ENCODE measurements at places on chromosomes 2 and 18. TPM values are rescaled to one million over a fixed set of nuclear protein-coding genes. Genes with fewer than 3 reads are reported as not detected.

Gene KCMF1
- 40.6 TPM for total RNA-seq

Gene DNAJC5G
- total RNA-seq, result 0.68 TPM

Gene FAP
- total RNA-seq, result 37.6 TPM

Gene TMEM200C
- total RNA-seq, result not detected

Gene GPR39
- total RNA-seq, result 2.7 TPM

Gene LCT
- total RNA-seq, result 0.28 TPM

Gene GNLY
- total RNA-seq, result 8.5 TPM

Gene ALK
- total RNA-seq, result 2.0 TPM

Gene UGT1A5
- not detected for total RNA-seq

Gene CHRND
- not detected for total RNA-seq

Gene APOB
- 6.1 TPM for total RNA-seq

Gene CGREF1
- 19.8 TPM for total RNA-seq

Gene CTNNA2
- total RNA-seq, result not detected

Gene MYOM1
- total RNA-seq, result 27.2 TPM

Gene KIF5C
- total RNA-seq, result 7.3 TPM

DNA sequence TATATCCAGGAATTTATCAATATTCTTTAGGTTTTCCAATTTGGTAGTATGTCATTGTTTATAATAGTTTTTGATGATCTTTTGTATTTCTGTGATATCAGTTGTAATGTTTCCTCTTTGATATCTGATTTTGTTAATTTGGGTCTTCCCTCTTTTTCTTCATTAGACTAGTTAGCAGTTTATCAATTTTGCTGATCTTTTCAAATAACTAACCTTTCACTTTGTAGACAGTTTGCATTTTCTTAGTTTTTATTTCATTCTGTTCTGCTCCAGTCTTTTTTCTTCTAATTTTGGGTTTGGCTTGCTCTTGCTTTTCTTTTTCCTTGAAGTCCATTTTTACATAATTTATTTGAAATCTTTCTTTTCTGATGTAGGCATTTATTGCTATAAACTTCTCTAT, 824.4 kb downstream of the LRP1B start:
- no peak for DNase-seq

DNA sequence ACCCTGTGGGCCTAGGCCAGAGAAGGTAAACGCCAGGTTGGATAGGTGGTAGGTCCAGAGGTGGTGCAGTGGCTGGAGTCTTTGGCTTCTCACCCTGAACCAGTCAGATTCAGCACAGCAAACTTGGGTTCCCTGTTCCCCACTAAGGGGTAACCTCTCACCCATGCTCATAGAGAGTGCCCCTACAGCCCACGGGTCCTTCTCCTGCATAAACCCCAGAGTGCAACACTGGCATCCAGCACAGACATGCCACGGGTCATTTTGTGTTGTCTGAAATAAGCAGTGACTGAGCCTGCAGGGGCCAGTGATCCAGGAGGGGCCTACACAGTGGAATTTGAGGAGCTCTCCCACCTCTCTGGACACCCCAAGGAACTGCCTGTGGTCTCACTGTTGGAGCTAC, 40.5 kb upstream of the ATP6V1B1 start:
- DNase-seq, result no peak

GRCh38 chr2:118968961-118969733, 27.2 kb downstream of the MARCO start:
- no peak for DNase-seq

DNA sequence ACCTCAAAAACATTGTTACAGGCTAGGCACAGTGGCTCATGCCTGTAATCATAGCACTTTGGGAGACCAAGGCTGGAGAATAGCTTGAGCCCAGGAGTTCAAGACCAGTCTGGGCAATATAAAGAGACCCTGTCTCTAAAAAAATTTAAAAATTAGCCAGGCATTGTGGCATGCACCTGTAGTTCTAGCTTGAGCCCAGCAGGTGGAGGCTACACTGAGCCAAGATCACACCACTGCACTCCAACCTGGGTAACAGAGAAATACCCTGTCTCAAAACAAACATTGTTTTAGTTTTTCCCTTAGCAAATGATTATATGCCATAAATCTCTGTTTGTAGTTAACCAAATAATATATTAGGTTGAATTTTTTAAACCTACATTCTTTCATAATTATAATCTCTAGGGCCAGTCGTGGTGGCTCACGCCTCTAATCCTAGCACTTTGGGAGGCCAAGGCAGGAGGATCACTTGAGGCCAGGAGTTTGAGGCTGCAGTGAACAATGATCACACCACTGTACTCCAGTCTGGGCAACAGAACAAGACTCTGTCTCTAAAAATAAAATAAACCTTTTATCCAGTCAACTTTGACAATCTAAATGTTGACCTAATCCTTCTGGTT, 13.3 kb upstream of the CYP20A1 start:
- DNase-seq, result no peak

DNA sequence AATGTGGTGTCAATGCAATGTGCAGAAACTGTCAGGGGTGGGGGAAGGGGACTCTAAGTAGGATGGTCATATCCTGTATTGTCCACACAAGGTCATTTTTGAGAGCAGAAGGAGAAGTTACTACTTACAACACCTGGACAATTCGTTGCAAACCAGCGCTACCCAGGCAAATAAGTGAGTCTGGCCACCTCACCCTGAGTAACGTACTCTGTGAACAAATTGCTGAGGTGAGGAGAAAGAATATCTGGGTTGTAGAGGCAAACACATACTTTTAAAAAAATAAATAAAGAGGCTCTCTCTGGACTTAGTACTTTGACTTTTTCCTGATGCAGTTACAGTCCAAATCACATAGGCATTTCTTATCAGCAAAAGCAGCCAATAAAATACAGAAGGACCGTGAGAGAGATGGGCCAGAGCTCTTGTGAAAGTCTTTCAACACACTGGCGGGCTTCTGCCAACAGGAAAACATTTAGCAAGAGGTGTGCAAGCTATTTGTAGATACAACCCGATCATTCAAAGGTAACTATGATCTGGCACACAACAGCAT, 268.2 kb upstream of the ID2 start:
- no peak for DNase-seq

- no peak for DNase-seq
These were observed 44.6 kb downstream of the SMAD4 start for GRCh38 chr18:51074605-51075004.

- no peak for DNase-seq
These were observed 109.6 kb upstream of the ST6GAL2 start for GRCh38 chr2:106995556-106995955.

DNA sequence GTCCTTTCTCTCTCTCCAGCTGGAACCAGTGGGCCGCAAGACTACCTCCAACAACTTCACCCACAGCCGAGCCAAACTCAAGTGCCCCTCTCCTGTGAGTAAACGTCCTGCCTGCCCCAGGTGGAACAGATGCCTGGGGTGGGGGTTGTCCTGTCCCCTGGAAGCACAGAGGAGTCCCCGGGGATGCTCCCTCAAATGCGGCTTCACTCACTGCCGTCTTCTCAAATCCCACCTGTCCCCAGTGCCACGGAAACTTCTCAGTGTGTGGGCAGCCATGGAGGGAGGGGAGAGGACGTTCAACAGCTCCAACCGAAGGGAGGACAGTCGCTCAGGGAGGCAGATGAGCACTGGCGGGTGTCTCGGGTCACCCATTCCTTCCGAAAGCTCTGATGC, 110.7 kb upstream of the PPP1CB start:
- no peak for DNase-seq

DNA sequence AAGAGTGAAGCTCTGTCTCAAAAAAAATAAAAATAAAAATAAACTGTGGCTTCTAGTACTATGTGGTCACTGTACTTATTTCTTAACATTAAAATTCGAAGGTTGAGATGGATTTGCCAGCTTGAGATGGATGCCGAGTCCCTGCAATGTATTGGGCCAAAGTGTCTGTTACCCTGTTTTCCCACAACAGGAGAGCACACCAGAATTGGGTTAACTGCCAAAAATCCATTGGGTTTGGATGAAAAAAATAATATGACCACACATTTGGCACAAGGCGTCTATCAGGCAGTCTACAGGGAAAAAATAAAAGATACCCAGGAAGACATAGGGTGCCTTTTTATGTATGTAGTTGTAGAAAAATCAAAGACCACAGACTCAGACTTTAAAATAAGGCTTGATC, 19.2 kb upstream of the MAPRE3 start:
- DNase-seq, result no peak

- DNase-seq, result no peak
These were observed 13.1 kb upstream of the ROCK2 start for GRCh38 chr2:11357428-11357972.

GRCh38 chr18:41922176-41922575, 32.9 kb upstream of the PIK3C3 start:
- DNase-seq, result no peak

GRCh38 chr2:109000738-109001137, 11.7 kb upstream of the EDAR start:
- no peak for DNase-seq

DNA sequence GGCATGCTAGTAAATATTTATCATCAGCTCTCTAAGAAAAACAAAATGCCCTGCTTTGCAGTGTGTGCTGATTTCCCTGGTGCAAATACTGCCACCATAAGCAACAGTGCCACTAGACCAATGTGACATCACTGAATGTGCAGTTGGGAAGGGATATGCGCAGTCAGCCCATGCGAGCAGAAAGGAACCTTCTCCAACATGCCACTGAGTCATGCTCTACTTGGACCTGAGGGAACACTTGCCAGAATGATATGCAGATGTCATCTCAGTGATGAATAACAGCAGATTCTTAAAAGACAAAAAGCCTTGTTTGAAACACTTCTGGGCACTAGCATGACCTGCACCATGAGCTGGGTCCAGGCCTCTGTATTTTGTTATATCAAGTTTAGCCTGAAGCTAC, 55.3 kb upstream of the REL start:
- DNase-seq, result no peak

DNA sequence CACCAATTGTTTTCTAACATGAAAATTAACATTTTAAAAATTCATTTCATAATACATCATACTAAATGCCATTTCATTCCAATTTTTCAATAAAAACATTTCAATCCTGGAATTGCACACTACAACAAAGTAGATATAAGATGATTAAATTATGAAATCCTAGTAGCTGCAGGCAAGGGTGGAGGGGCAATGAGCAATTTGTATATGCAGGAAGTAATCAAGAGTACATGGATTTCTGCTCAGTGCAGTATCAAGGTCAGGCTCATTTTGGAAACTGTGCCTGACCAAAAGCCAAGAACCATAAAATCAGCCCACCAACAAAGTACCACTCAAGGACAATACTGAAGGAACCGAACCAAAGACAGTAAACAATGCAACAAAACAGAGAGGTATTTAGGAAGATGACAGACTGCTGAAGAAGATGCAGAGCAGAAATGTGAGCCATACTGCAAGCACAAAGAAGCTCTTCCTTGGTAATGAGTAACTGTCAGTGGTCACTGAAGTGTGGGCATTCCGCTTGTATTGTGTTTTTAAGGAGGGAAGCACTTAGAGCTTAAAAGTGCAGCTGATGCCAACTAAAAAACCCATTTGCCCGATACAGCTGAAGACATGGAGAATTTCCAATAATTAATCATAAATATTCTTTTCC, 34.5 kb upstream of the DSEL start:
- DNase-seq, result no peak

- no peak for DNase-seq
These were observed 149.5 kb downstream of the CCBE1 start for GRCh38 chr18:59547581-59548182.

GRCh38 chr2:240972201-240972600, 26.2 kb upstream of the SNED1 start:
- no peak for DNase-seq

- DNase-seq, result no peak
These were observed 85.5 kb downstream of the MTA3 start for GRCh38 chr2:42653908-42654445.

- DNase-seq, result no peak
These were observed 114.1 kb downstream of the PKP4 start for GRCh38 chr2:158570869-158571268.

DNA sequence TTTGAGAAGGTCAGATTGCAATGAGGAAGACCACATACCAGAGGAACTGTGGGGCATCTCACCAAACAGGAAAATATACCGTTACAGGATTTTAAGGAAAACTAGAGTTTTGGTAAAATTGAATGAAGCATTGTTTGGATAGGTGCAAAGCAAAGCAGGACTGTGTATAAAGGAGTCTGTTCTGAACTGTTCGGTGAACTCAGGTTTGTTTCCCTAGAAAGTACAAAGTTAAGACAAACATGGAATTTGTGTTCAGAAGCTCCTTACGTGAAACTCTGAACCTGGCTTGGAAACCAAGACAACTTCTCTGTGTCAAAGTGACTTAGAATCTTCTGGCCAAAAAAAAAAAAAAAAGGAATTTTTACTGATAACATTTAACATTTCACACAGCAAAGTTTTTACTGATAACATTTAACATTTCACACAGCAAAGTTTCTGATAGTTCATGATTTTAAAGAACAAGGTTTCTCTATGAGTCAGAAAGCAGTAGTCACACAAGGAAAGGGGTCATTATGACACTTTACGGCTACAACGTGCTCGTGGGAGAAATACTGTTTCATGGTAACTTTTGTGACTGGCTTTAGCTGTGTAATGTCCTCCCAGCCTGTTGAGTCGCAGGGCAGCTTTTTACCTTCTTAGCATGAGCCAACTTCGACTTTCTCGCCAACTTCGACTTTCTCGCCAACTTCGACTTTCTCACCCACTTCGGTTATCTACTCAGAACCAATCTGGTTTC, 21.2 kb upstream of the TET3 start:
- no peak for DNase-seq

GRCh38 chr2:202790676-202791075, 80.9 kb downstream of the ICA1L start:
- DNase-seq, result no peak

- no peak for DNase-seq
These were observed 343.8 kb downstream of the SETBP1 start for GRCh38 chr18:45024357-45025088.

GRCh38 chr2:69741229-69741574, 732 bp upstream of the ANXA4 start:
- peak; percentile 19 for DNase-seq

DNA sequence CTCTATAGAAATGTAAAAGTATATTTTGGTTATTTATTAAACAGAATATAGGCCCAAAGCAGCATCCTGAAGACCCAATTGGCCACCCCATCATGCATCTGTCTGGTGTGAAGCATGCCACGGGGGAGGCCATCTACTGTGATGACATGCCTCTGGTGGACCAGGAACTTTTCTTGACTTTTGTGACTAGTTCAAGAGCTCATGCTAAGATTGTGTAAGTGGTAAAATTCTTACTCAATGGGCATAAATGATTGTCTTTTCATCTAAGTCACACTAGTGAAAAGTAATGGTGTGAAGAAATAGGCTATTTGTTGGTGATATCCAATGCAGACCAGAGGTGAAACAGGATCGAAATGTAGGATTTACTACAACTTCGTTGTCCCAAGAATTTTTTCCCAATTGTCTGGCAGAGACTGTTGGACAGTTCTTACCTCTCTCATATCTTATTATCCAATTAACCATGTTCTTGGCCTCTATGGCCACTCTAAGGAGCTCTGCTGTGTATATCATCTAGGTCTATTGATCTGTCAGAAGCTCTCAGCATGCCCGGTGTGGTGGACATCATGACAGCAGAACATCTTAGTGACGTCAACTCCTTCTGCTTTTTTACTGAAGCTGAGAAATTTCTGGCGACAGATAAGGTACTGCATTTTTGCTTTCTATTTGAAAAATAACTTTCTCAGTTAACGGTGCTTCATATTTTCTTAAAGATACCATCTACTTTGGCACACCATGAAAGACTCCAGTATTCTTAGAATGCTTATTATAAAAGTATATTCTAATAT, 35.0 kb downstream of the AOX1 start:
- DNase-seq, result no peak

- no peak for DNase-seq
These were observed 395.3 kb downstream of the NUP35 start for GRCh38 chr2:183519371-183520056.

- no peak for DNase-seq
These were observed 46.4 kb downstream of the TIMM21 start for GRCh38 chr18:74194691-74195090.

Data from thoracic aorta (tissue), 2 donors.